Activated CD4-positive, alpha-beta T cell treated with anti-CD3 and anti-CD28 coated beads, Interleukin-2, amount 10 ng/mL, durations not matched to agents 7 days and 5 days (primary cell): ENCODE measurements at places on chromosomes 12 and 14.

DNA sequence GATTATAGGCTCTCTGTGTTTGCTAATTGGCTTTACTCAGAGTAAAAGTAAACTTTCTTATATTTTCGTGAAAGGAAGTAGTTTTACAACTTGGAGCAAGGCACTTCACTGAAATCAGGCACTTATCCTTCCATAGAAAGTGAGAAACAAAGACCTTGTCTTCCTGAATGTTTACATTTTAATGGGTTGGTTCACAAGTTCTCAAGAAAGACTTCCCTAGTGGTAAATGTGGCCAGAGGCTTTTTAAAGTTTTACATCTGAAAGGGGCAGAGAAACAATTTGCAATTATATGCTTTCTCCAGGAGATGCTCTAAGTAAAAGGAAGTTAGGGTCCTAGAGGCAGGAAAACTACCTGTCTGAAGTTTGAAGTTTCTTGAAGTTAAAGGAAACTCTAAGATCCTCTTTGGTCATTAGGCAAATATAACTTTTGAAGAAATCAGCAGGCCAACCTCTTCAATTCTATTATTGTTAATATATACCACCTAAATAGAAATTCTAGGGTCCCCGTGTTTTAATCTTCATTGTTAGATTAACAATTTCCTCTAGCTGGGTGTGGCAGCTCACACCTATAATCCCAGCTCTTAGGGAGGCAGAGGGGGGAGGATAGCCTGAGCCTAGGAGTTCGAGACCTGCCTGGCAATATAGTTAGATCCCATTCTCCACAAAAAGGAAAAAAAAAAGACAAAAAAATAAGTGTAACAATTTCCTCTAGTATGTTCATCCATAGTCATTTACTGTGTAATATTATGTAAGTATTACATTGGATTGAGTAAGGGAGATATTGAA, 644.9 kb upstream of the FOXG1 start:
- DNase-seq = no peak

GRCh38 chr12:40104461-40105264, 1.2 kb downstream of the SLC2A13 start:
- no peak for DNase-seq

DNA sequence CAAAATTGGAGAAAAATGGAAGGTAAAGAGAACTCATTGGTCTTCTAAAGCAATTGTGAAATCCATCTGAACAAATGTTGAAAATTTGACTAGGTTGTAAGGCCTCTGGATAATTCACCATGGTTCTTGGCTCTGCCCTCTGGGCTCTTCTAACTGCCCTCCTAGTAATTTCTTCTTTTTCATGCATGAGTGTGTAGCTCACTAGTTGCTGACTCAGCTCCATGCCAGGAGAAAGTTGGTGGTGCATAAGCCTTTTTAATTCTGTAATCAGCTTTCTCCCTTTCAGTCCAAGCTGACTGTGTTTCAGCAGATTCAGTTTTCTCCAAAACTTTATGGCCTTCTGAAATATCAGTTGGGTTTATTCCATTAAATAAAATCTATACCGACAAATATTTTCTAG, 877.8 kb upstream of the ATXN7L3B start:
- DNase-seq = no peak

- DNase-seq = no peak
These were observed 1102.8 kb downstream of the BCL11B start for GRCh38 chr14:98169170-98169587.

DNA sequence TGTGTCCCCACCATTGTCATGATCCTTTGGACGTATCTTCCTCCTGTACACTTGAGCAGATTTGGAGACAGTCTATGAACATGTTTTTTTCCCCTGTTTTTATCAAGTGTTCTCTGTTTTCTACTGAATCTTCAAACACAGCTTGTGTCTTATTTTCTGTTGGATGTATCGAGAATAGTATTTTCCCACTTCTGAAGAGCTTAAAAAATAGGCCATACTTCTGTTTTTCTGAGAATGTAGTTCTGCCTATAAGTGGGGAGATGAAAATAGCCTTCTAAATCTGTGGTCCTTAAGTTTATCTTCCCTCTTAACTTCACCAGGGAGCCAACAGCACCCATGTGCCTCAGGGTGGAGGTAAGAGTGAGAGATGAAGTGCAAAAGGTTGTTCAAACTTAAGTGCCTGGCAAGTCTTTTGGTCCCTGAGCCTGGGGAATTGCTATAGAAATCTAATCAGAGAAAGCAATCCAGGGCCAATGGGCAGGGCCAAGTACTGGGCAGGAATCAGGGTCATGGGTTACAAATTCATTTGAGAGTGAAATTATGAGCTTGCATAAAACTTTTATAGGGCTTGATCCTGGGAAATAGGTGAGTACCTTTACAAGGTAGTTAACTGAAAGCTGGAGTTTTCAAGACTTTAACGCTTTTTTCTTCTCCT, 58.9 kb downstream of the ARF6 start:
- DNase-seq = no peak

DNA sequence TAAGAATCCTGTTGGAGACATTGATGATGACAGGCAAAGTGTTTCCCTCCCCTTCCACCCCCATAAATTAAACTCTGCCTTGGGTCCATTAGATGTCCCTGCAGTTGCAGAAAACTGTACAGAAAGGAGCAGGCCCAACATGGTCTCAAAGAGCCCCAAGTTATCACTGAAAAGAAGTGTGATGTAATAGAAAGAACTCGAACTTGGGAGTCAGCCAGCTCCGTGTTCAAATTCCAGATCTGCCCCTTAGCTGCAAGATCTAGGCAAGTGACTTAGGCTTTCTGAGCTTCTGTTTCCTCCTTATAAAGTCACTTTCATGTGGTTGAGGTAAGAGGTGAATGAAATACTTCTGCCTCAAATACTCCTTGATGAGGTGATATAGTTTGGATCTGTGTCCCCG, 49.6 kb upstream of the CEP83 start:
- no peak for DNase-seq

DNA sequence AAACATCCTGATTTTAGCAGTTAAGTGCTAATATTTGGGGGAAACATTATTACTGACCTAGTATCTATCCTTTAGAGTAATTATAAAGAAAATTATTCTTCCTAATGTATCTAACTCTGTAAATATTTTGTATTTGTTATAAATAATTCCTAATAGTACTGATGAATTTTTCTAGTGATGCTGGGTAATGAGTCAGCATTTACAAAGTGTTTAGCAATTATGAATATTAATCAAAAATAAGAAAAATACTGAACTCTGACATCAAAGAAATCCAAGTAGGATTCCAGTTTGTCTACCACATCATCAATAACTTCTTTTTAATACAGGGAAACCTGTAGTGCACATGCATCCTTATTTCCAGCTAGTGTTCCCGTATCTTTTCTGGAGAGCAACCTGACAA, 9.0 kb downstream of the NAP1L1 start:
- DNase-seq = no peak

DNA sequence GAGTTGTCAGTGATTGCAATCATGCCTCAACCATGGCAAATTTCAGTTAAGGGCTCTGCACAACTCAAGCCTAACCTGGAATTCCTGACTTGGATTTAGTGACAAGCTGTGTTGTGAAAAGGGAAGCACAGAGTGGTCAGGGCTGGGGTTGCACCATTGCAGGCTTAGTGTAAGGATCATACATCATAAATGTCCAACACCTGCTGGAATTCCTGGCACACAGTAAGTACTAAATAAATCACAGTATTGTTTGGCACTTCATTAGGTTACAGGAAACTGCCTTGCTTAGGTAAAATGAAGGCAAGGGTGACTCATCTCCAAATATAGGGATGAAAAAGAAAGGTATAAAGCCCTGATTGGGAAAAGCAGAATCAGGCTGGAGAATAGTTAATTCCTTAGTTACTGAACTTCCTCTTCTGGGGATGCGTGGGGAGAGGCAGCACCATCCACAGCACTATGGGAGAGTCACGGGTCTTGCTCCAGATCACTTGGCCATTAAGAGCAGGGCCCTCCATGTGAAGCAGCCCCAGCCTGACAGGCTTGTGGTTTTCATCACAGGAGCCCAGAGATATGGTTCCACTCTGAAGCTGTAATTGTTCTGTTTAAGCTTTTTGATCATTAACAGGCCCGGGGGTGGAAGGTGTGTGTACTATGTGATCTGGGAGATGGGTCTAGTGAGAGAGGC, 39.7 kb downstream of the SLC8A3 start:
- no peak for DNase-seq

DNA sequence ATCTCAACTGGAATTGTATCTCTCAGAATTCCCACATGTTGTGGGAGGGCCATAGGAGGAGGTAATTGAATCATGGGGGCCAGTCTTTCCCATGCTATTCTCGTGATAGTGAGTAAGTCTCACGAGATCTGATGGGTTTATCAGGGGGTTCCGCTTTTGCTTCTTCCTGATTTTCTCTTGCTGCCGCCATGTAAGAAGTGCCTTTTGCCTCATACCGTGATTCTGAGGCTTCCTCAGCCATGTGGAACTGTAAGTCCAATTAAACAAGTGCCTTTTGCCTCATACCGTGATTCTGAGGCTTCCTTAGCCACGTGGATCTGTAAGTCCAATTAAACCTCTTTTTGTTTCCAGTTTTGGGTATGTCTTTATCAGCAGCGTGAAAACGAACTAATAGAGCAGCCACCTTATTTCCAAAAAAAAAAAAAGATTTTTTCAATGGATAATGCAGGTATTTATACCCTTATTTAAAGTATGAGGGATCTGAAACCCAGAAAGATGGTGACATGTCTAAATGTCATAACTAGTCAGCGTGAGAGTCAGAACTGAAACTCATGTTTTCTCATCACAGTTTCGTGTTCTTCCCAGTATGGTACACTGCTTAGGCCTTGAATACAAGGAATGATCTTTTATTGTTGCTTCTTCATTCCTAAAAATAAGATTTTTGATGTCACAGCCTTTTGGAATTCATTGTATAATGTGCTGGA, 89.6 kb downstream of the ERC1 start:
- no peak for DNase-seq

GRCh38 chr12:112950701-112951100, 12.4 kb downstream of the OAS3 start:
- no peak for DNase-seq

DNA sequence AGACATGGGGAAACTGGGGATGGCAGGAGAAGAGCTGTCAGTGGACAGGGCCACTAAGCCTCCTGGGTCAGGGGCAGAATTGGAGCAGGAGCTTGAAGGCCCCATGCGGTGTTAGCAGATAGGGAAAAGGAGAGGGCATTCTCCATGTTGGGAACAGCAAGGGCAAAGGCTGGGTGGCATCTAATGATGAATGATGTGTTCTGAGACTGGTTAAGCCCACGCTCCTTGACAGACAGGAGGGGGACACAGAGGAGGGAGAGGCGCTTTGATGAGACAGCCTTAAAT, 63.0 kb downstream of the CLMN start:
- no peak for DNase-seq

GRCh38 chr14:54047645-54048308, 91.2 kb upstream of the BMP4 start:
- no peak for DNase-seq

- DNase-seq = no peak
These were observed 54.4 kb downstream of the SETD3 start for GRCh38 chr14:99426265-99426664.

GRCh38 chr12:107339487-107339886, 246.1 kb upstream of the CRY1 start:
- DNase-seq = no peak

GRCh38 chr12:62629971-62630739, 163.5 kb downstream of the MON2 start:
- no peak for DNase-seq

DNA sequence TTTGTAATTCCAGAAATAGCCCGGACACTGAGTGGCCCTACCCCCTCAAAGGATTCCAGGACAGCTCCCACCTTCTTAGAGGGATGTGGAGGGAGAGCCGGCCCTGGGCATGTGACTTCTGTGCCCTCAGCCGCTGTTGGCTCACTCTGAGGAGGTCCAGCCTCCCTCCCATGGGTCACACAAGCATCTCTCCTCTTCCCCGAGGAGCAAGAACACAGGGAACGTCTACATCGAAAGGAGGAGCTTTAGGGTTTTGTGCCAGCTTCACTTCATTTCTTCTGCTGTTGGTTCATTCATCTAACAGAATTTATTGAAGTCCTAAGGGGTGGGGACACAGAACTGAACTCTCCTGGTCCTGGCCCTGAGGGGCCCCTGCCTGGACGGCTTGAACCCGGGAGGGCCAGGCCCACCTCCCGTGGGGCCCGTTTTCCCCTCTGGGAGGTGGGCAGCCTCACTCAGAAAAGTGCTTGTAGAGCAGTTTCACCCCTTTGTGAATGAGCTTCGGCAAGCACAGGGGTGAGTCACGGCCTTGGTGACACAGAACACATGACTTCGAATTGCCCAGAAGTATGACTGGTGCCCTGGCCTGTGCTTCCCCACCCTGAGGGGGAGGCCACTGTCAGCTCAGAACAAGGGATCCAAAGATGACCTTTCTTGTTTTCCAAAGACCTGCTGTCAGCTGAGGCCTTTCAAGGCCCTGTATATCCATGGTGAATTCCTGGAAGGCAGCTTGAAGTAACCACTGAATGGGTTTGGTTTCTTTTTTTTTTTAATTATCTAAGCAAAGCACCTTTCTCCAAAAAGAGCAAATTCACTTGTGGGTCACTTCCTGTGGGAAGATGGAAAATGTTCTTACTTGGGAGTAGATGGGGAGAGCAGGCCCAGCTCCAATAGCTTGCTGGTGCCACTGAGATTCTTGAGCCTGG, 39.2 kb downstream of the NFKBIA start:
- DNase-seq = peak; percentile 31
